ENCODE measurements at places on chromosomes 5 and 9.
A peak's percentile ranks its signal among the peaks of the same experiment; 100 is the strongest.

GRCh38 chr5:38899936-38900335 is 54.1 kb downstream of the OSMR start:
- DNase-seq = no peak

- peak; percentile 63 for DNase-seq
Measured at GRCh38 chr9:90142580-90142979, 500.0 kb downstream of the DIRAS2 start.

DNA sequence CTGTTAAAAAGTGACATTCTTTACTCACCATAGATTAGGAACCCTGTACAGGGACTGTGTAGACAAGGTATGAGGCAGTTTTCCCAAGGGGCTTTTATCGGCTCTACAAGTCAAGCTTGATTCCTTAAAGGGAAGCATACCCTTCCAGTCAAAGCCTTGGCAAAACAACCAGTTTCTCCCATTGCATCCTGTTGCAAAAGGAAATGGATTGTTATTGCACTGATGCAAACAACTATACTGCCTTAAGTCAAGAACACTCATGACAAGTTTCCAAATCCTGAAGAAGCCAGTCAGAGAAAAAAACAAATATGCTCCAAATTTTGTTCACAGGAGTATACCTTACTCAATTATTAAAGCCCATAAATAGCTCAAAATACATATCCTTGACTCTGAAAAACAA is 67.5 kb downstream of the RGMB start:
- no peak for DNase-seq

DNA sequence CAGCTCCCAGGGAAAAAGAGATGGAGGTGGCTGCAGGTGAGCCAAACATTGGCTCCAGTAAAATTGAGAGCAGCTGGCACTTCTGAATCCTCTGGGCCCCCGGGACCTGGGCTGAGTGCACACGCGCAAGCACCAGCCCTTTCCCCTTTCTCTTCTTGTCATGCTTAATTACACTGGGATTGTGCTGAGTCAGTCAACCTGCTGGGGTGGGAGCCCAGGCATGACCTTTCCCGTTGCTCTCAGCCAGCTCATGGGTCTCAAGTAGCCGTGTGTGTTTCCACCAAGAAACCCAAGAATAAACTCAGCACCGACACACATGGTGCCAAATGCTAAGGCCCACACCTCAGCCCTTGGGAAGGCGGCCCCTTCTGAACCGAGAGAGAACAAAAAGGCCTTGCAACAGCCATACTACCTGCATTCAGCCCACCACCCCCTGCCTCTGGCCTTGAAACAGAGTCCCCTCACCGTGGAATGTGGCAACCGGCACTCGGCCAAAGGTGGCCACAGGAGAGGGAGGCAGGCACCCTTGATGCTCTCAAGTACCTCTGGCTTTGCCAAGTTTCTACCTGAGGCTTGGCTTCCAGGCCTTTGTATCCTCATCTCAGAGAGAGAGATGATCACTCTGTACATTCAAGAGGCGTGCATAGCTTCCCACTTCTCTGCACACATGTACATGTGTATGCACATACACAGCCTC is 28.1 kb downstream of the SLIT3 start:
- no peak for DNase-seq

- no peak for DNase-seq
Measured at GRCh38 chr5:14588145-14588544, 6.6 kb downstream of the OTULINL start.

DNA sequence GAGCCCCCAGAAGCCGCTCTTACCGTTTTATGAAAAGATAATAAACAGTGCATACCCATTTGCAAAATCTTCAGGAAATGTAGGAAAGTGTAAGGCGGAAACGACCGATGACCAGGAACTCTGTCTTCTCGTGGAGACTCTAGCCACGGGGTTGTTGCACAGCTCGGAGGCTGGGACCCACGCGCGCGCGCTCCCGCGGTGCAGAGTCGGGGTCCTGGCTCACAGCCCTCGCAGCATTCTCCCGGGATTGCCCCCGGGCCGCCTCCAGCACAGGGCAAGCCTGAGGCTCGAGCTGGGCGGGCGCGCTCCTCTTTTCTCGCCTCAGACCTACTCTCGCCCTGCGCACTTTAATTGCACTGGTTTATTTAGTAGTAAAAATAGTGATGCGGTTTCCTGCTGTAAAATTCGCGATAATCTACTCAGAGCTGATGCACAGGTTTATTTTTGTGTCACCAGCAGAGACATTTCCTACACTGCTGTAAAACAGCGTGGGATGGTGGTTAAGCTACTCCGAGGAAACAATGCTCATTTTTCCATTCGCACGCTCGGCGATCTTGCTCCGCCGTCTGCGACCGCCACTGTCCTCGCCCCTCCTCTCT is 15.5 kb downstream of the TRIM7 start:
- DNase-seq = peak; percentile 44

- DNase-seq = no peak
Measured at GRCh38 chr5:80060966-80061365, 25.8 kb downstream of the THBS4 start.

- DNase-seq = no peak
Measured at GRCh38 chr5:74476046-74476818, 164.3 kb downstream of the ENC1 start.

- DNase-seq = no peak
Measured at GRCh38 chr5:128358826-128359225, 179.2 kb downstream of the FBN2 start.

DNA sequence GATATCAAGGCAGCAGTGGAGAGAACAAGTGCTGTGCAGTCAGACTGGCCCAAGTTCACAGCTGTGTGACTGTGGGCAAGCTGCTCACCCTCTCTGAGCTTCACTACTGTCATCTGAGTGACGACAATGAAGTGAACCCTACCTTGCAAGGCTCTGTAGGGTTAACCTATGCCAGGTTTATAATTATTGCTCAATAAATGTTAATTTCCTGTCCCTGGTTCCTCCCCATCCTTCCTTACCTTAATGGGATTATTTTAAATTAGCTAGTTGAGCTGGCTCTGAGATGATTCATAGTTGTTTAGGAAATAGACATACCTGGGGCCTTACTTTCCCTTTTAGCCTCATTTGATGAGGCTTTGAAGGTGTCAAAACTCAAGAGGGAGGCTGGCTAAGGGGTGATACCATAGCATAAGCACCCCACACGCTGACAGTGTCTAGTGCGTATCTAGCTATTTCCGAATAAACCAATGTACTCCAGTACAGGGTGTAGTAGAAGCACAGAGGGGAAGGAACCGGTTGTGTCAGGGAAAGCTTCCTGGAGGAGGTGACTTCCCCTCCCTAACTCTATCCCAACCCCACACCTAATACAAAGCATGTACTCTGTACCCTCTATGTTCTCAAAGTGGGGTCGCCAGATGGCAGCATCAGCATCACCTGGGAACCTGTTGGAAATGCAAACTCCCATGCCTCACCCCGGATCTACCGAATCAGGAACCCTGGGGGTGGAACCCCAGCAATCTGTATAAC is 63.3 kb upstream of the SLC25A51 start:
- DNase-seq = no peak

- DNase-seq = no peak
Measured at GRCh38 chr5:150313501-150313900, 10.8 kb upstream of the ARSI start.

DNA sequence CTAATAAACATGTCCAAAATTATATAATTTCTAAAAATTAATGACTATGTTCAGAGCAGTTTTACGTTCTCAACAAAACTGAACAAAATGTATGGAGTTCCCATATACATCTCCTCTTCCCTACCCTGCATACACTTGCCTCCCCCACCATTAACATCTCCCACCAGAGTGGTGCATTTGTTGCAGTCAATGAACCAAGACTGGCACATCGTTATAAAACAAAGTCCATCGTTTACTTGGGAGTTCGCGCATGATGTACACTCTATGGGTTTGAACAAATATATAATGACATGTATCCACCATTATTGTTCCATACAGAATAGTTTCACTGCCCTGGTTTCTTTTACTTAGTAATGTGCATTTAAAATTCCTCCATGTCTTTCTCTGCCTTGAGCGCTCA is 130.1 kb downstream of the APBA1 start:
- DNase-seq = no peak

DNA sequence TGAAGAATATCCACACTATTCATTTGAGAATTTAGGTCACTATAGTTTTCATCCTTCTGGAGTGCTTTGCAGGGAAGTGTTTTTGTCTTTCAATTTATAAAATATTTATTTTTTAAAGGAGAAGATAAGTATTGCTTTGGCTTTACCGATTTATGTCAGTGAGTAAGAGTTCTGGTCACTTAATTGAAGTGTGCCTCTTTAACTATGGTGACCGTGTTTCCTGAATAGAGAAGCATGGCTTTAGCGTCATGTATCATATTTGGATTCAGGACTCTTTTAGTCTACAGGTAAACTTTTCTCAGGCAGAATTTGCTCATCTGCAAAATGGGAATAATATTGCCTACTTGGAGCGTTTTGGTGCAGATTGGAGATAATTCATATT is 902 bp downstream of the BDP1 start:
- no peak for DNase-seq

- no peak for DNase-seq
Measured at GRCh38 chr5:78761840-78762239, 113.3 kb upstream of the LHFPL2 start.

DNA sequence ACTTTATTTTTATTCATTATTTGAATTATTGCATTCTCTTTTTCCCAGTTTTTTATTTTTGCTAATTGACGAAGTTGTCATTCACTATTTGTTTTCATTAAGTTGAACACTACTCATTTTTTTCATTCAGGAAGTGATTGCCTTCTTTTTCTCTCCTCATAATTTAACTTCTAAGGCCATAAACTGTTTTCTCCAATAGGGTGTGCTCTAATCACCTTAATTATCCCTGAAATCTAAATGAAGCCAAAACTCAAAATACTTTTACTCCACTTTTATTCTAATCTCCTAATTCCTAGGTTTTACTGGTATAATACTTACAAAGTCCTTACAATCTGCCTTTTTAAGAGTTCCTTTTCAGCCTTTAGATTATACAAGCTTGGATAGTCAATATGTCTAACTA is 2.9 kb upstream of the OR13C2 start:
- DNase-seq = peak; percentile 7

GRCh38 chr9:114244570-114244969 is 78.3 kb upstream of the ORM1 start:
- DNase-seq = no peak

GRCh38 chr5:41465493-41466171 is 44.8 kb downstream of the PLCXD3 start:
- DNase-seq = no peak

DNA sequence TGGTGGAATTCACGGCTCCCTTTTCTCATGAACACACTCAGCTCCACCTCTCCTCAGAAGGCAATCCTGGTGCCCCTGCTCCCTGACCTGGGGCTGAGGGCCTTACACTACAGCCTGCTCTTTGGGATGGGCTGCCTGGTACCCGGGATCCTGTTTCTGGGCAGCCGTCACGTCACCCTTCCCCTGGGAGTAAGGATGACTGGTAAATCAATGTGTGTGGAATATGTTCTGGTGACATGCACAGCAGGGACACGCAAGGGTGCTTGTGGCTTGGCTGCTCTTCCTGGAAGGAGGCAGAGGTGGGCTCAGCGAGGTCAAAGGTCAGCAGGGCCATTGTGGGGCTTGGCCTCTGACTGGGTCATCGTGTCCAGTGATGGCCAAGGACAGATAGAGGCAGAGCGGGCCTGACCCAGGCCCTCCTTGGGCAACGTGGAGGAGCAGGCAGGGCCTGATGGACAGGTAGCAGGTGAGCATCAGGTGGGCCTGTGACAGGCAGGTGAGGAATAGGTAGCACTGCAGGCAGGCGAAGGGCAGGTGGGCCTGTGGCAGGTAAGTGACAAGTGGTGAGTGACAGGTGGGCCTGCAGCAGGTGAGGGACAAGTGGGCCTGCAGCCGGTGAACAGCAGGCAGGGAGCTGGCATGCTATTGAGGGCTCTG is 399.4 kb upstream of the IRX4 start:
- DNase-seq = no peak

DNA sequence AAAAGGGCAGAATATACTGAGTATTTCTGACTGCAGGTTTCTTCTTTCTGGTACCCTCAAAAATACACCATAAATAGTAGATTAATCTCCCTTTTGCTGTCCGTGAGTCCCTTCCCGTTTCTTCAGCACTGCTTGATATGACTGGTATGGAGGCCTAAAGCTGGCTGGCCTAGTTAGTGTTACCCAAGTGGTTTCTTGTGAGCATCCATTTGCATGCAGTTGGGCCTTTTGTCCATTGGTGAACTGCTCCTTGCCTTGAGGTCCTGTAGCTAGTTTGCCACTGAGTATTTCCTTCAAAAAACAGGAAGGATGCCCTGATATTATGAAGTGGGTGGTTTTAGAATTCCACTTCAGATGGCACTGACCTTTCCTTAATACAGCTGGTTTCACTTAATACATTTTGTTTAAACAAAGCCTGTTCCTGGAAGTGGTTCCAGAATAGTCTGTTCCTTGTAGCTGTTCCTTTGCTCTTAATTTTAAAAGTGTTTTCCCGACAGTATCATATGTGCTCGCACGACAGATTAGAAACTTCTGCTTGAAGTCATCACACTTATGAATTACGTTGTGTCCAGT is 40.0 kb upstream of the ABL1 start:
- no peak for DNase-seq

DNA sequence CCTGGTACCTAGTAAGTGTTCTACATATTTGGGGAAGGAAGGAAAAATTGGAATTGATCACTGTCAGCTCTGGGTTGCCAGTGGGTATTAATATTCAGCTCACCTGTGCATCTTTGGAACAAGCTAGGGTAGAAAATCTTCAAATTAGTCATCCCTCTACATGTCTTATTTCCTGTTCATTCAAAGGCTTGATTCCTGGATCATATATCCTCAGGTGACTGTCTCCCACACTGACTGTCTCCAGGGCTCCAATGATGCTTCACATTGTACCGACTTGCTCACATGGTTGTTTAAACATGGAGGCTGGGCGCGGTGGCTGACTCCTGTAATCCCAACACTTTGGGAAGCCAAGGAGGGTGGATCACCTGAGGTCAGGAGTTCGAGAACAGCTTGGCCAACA is 11.6 kb upstream of the SUSD1 start:
- no peak for DNase-seq

DNA sequence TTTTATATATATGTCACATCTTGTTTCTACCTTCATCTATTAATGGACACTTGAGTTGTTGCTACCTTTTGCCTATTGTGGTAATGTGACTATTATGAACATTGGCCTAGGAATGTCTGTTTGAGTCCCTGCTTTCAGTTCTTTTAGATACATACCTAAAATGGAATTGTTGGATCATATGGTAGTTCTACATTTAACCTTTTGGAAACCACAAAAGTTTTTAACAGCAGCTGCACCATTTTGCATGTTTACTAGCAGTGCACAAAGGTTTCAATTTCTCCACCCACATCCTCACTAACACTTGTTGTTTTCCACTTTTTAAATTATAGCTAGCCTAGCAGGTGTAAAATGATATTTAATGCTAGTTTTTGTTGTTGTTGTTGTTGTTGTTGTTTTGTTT is 88.4 kb downstream of the GALNT10 start:
- DNase-seq = no peak

- DNase-seq = no peak
Measured at GRCh38 chr5:130337179-130337888, 433.1 kb downstream of the CHSY3 start.

DNA sequence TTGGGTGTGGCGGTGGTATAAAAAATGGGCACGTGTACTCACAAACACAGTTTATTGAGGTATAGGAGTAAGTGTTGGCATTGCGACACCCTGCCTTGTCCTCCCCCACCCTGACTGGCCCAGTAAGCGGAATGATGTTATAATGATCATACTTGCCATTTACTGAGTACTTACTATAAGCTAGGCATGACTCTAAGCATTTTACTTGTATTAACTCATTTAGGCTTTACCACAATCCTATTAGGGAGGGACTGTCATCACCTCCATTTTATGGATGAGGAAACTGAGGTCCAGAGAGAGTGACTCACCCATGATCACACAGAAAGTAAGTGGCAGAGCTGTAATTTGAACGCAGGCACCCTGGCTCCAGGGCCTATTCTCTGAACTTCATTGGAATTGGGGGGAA is 2.3 kb downstream of the SMIM3 start:
- DNase-seq = no peak

Data from hematopoietic multipotent progenitor cell treated with erythropoietin and hydrocortisone succinate and interleukin-3 and kit ligand, for 8 days (in vitro differentiated cells).